ENCODE measurements at places on chromosomes 5 and 9.

DNA sequence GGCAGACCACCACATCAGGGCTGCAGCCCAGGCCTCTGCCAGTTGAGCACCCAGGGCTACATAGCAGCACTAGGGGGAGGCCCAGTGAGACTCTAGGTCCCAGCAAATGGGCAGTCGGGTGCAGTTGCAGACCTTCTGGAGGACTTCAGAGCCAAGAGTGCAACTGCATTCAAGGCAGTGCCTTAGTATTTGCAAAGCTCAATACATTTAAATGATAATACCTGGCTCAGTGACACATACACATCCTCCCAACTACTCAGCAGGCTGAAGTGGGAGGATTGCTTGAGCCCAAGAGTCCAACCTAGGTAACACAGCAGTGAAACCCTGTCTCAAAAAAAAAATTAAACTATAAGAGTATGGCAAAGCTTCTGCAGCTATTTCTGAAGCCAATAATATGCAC lies 38.6 kb upstream of the TMOD1 start:
- DNase-seq: no peak

GRCh38 chr5:132225165-132226032 lies 2.3 kb downstream of the P4HA2 start:
- DNase-seq: no peak

DNA sequence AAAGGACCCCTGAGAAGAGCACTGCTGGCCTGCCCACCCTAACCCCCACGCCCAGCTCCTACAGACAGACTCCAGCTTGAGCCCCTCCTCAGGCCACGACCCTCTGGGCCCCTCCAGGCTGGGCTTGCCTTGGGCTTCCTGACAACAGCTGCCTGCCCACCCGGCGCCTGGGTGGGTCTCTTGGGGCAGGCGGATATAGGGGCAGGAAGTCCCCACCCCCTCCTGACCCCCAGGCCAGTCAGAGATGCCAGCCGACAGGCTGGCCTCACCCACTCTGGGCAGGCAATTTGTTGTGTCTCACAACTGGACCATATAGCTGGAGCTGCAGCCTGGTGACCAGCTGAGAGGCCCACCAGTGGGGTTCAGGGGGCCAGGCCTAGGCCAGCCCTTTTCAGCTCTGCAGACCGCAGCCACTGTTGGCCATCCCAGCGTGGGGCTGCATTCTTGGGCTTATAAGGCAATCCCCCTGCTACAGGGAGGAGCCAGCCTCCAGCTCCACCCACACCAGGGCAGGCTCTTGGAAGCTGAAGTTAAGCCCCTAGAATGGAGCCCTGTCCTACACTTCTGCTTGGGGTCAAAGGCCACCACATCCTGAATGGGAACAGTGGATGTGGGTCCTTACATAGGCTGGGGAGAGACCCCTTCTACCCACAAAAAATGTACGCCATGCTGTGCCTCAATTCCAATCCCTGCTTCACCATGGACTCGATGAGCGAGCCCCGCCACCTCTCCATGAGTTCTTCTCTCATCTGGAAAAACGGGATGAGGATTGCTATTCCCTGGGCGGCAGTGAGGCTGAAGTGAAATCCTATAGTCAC lies 2.0 kb downstream of the PDLIM7 start:
- no peak for DNase-seq

- DNase-seq: no peak
Measured at GRCh38 chr5:97245386-97245785, 62.3 kb upstream of the RIOK2 start.

DNA sequence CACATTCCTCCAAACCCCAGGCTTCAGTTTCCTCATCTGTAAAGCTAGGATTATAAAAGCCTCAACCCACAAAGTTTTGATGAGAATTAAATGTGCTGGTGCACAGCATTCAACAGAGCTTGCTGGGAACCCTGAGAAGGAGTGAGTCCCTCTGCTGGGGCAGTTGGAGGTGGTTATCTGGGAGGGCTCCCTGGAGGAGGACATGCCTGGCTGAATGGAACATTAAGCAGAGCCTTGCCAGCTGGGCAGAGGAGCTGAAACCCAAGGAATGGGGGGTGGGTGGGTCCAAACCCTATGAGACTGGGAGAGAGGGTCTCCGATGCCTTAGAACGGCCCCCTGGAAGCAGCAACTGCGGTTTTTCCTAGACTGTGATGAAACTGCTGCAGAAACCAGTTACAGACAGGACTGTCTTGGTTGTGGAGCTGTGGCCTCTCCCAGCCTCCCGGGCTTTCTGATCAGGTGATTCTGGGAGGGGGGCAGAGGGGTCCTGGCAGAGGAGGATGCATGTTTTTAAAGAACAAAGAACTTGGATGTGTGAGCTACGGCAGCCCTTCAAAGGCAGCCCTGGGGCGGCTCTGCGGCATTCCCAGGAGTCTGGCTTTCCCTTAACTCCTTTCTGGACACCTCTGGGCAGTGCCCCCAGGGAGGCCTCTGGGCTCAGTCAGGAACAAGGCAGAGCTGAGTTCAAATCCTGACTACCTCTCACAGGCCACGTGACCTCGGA lies 20.8 kb downstream of the FIBCD1 start:
- no peak for DNase-seq

DNA sequence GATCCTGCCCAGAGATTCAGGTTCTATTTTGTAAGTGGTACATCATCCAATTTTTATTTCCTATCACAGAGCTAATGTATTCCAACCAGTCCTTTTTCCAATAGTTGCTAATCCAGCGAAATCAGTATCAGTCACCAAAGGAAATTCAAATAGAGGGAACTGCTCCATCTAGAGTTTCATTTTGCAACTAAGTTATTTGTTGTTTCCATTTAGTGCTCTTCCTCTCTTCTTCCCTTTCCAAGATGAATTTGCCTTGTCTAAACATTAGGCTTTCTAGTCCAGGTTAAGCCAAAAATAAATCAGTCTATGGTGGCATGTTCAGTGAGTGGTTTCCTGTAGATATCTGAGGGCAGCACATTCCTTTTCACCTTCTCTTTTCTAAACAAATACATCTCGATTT lies 79.8 kb upstream of the SPATA31D4 start:
- DNase-seq: peak; percentile 73

DNA sequence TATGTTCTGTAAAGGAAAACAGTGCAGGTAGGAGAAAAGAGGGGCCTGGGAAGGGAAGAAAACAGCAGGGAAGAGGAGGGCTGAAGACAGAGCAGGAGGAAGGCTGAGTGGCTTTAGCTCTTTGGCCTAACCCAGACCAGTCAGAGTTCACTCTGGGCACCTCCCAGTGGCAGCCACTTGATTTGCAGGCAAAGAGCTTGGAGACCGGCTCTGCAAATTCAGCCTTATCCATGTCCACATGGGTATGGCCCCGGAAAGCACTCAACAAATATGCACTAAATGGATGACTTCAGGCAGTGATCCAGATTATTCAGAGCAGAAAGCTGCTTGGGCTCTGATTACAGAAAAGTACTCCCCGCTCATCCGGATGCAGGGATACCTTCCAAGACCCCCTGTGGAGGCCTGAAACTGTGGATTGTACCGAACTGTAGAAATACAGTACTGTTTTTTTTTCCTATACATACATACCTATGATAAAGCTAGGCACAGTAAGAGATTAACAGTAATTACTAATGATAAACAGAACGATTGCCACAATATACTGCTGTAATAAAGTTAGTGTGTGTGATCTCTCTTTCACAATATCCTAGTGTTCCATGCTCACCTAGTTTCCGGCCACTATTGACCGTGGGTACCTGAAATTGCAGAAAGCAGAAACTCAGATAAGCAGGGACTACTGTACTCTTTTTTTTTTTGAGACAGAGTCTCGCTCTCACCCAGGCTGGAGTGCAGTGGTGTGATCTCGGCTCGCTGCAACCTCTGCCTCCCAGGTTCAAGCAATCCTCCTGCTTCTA lies 4.6 kb upstream of the RNU6ATAC start:
- DNase-seq: no peak

DNA sequence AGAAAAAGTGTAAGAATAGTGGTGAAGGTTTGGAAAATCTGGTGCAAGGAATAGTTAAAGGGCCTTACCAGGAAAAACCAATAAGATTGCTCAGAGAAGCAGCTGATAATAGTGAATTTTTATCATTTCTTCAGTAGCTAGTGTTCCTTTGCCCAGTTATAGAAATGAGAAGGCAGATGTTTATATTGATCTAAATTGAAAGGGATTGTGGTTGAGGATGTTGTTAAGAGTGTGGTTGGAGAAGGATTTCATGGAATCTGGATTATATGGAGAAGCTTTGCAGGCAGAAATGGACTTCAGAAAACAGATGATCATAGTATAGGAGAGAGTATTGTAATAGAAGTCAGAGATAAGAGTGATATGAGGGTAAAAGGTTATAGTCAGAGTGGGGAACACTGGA lies 102.6 kb downstream of the XRCC4 start:
- DNase-seq: no peak

GRCh38 chr9:75894566-75894965 lies 4.1 kb downstream of the PCSK5 start:
- DNase-seq: no peak

- no peak for DNase-seq
Measured at GRCh38 chr9:109043578-109043977, 30.3 kb upstream of the CTNNAL1 start.

- DNase-seq: no peak
Measured at GRCh38 chr5:1135696-1136525, 24.0 kb upstream of the SLC12A7 start.

DNA sequence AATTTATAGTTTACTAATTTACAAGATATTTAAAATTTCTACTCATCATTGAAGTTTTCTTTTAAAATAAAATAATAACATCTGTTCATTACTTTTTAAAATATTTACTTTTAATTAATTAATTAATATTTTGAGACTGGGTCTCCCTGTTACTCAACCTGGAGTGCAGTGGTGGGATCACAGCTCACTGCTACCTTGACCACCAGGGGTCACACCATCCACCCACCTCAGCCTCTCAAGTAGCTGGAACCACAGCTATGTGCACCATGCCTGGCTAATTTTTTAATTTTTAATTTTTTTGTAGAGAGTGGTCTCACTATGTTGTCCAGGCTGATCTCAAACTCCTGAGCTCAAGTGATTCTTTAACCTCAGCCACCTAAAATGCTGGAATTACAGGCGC lies 1013.6 kb downstream of the CDH9 start:
- DNase-seq: no peak

DNA sequence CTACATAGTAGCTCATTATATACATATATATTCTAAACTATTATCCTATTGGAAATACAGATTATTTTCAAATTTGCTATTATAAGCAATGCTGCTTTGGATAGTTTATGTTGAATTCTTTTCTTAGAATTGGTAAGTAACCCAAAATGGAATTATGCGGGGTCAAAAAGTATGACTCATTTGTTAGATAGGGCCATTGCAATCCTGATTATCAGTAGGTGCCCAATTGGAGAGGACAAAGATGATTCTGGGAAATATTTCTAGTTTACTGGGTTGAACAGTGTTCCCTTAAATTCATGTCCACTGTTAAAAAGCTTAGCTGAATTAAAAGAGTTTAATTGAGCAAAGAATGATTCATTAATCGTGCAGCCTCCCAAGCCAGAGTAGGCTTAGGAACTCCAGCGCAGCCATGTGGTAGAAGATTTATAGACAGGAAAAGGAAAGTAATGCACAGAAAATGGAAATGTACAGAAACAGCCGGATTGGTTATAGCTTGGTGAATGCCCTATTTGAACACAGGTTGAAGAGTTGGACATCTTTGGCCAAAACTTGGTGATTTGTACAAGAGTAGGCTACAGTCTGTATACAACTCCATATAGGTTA lies 81.8 kb downstream of the GDNF start:
- DNase-seq: no peak

DNA sequence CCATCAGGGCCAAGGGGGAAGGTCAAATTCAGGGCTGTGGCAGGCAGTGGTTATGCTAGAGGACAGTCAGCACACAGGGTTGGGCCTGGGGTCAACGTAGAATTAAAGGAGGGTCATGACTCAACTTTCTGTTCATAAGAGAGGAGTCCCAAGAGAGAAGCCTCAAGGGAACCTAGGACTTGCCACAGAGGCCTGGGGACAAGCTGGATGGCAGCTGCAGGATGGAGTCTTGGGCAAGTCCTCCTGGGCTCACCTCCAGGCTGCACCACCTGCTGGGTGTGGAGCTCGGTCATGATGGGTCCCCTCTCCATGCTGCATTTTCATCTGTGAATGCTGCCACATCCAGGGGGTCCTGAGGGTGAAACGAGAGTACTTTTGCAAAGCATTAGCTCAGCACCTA lies 9.0 kb upstream of the WNK2 start:
- DNase-seq: no peak

- peak; percentile 28 for DNase-seq
Measured at GRCh38 chr9:91775011-91775707, 174.9 kb downstream of the ROR2 start.

- DNase-seq: peak; percentile 55
Measured at GRCh38 chr9:131420980-131421624, 27.2 kb downstream of the PRRC2B start.

GRCh38 chr5:35172533-35172932 lies 57.8 kb downstream of the PRLR start:
- DNase-seq: no peak

DNA sequence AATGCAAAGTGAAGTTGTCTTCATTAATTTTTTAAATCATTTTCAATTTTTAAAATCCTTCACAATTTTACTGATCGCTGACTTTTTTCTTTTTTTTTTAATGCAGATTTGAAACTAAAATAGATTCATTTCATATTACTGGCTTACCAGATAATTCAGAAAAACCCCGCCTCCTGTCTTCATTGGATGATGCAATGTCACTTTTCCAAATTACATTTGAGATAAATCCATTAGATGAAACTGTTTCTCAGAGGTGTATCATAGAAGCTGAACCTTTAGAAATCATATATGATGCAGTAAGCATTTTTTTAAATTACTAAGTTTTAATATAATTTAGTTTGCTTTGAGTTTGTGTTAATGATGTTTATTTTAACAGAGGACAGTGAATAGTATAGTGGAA lies 60.6 kb downstream of the VPS13A start:
- no peak for DNase-seq

GRCh38 chr9:38445154-38446043 lies 21.1 kb upstream of the IGFBPL1 start:
- DNase-seq: no peak

- no peak for DNase-seq
Measured at GRCh38 chr9:91116211-91116610, 245.5 kb downstream of the AUH start.

- DNase-seq: no peak
Measured at GRCh38 chr5:142613271-142613671, 72.6 kb downstream of the FGF1 start.

- peak; percentile 68 for DNase-seq
Measured at GRCh38 chr5:110094548-110094947, 404.8 kb downstream of the MAN2A1 start.

GRCh38 chr5:170440771-170441392 lies 51.7 kb upstream of the KCNMB1 start:
- DNase-seq: no peak

- no peak for DNase-seq
Measured at GRCh38 chr5:43422143-43422542, 10.0 kb upstream of the CCL28 start.

- DNase-seq: peak; percentile 69
Measured at GRCh38 chr5:151258201-151258611, 5.2 kb downstream of the GM2A start.

DNA sequence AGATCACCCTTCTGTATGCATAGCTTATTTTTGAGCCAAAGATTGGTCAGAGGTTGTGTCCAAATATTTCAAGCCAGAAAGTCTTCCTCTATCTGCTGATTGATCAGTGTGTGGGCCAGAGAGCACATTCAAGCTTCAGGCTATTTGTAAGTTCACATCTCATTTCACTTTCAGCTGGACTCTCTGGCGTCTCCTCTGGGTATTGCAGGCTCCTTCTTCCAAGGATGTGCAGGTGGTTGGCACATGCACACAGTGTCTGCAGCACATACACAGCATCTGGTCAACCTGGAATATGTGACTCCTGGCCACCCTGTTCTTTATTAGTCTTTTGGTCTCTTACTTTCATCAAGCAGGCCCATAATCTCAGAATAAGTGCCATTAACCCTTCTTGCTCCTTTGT lies 516.1 kb downstream of the ANXA1 start:
- no peak for DNase-seq

Measured in pons (tissue), 1 donor.